Mucosa of gallbladder (tissue), 1 donor: ENCODE measurements at places on chromosomes 6 and 20. TPM values are rescaled to one million over a fixed set of nuclear protein-coding genes. Genes with fewer than 3 reads are reported as not detected.

OPRL1 gene
- 1.7 TPM for total RNA-seq

DHX16 gene
- total RNA-seq = 31.2 TPM

PBX2 gene
- total RNA-seq = 95.0 TPM

ARMH2 gene
- total RNA-seq = not detected

HLA-DPA1 gene
- 185 TPM for total RNA-seq

ZFP57 gene
- 0.12 TPM for total RNA-seq

PLEKHG1 gene
- total RNA-seq = 24.5 TPM

SYCP2L gene
- 0.37 TPM for total RNA-seq

ANKRD6 gene
- total RNA-seq = 14.9 TPM

CD24 gene
- total RNA-seq = 2,531 TPM

RIMS1 gene
- 22.2 TPM for total RNA-seq

SFT2D1 gene
- total RNA-seq = 43.9 TPM

ANGPT4 gene
- 0.20 TPM for total RNA-seq

PREP gene
- total RNA-seq = 22.1 TPM

ADGRF4 gene
- total RNA-seq = 0.52 TPM

LY6G5B gene
- 8.1 TPM for total RNA-seq

VEGFA gene
- 420 TPM for total RNA-seq

FRK gene
- 24.3 TPM for total RNA-seq

AURKA gene
- 4.6 TPM for total RNA-seq

SNAP91 gene
- total RNA-seq = 2.5 TPM

GSTA1 gene
- 382 TPM for total RNA-seq

TM9SF4 gene
- 60.7 TPM for total RNA-seq

RGL2 gene
- 158 TPM for total RNA-seq

HMGCLL1 gene
- 0.83 TPM for total RNA-seq
